Kidney epithelial cell (primary cell): ENCODE measurements at places on chromosomes 7 and 10.

GRCh38 chr10:8420182-8420581, 365.7 kb downstream of the GATA3 start:
- DNase-seq = no peak

GRCh38 chr7:46129831-46130230, 208.8 kb upstream of the IGFBP3 start:
- DNase-seq = no peak

DNA sequence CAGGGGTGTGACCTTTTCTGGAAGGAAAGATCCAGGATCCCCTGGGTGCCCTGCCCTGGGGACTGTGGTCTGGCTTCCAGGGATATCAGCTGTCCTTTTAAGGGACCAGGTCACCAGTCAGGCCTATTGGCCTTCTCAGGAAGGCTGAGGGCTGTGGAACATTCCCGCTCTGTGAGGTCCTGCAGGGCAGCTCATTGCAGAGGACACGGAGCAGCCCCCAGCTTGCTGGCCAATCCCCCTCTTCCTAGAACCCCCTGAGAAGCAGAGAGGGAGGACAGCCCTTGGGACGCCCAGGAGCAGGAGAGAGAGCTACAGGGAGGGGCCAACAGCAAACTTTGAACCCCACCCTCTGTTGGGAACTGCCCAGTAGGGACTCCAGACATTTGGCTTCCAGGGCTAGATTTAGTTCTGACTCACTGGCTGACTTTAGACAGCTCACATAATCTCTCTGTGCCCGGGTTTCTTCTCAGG, 67.9 kb upstream of the COL13A1 start:
- no peak for DNase-seq

GRCh38 chr7:132783824-132784223, 207.6 kb upstream of the PLXNA4 start:
- DNase-seq = peak; percentile 82

DNA sequence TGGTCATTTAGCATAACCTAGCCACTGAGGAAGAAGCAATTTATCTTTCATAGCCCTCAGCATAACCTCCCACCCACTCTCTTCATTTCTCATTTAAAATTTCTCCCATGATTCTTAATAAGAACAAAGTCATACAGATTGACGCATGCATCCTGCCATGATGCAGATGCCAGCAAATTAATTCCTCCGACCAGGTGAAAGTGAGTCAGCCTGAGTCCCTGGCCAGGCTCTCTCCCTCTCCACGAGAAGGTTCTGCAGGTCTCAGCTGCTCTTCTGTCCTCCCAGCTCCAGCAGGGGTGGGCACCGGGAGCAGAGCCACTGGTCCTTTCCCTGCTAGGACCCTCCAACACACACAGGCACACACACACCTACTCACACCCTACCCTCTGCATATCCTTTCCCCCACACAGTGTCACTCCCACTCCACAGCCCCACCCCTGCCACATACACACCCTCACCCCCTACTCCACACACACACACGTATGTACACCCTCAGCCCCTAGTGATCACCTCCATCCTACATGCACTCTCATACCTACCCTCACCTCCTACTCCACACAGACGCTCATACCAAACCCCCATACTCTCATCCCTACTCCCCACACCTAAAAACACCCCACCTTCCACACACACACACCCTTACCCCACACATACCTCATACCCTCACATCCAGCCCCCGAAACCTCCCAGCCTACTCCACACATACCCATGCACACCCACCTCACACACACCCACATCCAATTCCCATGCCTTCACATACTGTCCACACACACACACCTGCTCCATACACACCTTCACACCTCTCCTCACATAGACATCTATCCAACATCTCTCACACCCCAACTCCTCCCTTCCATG, 78.0 kb downstream of the FAM13C start:
- no peak for DNase-seq

GRCh38 chr10:13816195-13816925, 229.6 kb downstream of the PRPF18 start:
- no peak for DNase-seq

DNA sequence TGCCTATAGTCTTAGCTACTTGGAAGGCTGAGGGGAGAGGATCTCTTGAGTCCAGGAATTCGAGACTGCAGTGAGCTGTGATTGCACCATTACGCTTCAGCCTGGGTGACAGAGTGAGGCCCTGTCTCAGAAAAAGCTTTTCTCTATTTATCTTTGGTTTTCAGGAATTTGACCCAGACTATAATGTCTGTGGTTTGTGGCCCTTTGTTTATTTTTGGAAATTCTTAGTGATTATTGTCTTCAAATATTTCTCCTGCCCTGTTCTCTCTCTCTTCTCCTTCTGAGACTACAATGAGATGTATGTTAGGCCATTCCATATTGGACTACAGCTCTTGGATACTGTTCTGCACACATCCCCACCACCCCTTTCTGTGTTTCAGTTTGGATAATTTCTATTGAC, 4.7 kb downstream of the MUC12 start:
- DNase-seq = no peak

GRCh38 chr10:32408690-32409089, 37.2 kb upstream of the CCDC7 start:
- no peak for DNase-seq

DNA sequence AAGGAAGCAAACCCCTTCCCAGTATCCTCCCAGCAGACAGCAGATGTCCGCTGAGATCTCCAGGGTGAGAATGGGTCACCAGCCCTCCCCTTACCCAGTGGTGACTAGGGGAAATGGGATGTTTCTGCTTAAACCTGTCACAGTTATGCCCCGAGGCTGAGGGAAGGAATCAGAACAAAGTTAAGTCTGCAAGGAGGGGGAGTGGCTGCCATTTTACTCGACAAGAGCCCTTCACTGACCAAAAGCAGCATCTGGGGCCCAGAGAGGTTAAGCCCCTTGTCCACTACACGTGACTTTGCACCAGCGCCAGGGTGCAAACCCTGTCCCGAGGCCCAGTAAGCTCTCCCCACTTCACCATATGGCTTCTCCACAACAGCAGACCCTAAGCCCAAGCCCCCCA, 4.6 kb upstream of the NANOS1 start:
- no peak for DNase-seq

DNA sequence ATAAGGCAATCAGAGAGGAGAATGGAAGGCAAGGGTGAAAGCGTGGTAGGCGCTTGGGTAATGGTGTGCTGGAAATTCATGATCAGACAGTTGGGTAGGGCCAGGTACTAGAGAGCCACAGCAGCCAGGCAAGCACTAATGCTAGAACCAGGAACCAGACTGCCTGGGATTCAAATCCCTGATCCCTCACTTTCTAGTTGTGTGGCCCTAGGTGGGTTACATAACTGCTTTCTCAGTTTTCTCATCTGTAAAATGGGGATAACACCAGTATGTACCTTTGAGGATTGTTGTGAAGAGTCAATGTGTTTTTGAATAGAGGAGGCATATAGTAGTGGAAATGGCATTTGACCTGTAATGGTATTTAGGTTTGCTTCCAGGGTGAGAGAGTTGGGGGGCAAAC, 225.9 kb downstream of the LRMDA start:
- no peak for DNase-seq

DNA sequence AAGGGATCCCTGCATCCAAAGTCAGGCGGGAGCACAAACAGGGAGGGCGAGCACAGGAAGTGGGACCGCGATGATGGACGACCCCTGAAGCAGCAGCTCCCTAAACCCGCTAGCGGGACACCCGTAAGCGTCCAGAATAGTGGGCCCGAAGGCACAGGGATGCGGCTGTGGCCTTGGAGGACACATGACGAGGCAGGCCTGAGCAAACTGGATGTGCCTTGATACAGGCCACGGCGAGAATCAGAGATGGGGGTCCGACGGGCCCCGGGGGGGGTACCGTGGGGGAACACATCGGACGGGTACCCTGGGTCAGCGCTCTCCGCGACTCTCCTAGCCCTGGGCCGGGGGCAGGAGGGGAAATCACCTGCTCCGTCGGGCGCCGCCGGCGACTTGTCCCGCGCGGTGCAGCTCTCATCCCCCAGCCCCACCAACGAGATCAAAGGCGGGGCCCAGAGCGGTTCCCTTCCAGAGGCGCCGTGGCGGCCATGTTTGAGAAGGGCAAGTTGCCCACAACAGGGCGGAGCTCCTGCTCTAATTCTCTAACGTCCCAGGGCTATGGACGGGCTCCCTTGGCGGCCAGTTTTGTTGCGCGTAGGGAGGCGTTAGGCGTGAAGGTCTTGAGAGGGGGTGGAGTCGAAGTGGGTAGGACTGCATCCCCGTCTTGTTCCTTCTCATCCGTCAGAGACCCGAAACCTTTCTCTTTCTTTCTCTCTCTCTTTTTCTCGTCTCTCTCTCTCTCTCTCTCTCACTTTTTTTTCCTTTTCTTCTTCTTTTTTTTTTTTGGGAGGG, at the start of gene CUEDC2:
Gene CUEDC2 (minus strand): TSS at position 413 of the 789 bp plus-strand sequence. CDS start 7,386 bp downstream, outside the sequence.
- DNase-seq = peak; percentile 81

GRCh38 chr7:8418629-8419245, 14.7 kb upstream of the NXPH1 start:
- DNase-seq = peak; percentile 5

GRCh38 chr7:28815928-28816373, 142.2 kb downstream of the TRIL start:
- no peak for DNase-seq

DNA sequence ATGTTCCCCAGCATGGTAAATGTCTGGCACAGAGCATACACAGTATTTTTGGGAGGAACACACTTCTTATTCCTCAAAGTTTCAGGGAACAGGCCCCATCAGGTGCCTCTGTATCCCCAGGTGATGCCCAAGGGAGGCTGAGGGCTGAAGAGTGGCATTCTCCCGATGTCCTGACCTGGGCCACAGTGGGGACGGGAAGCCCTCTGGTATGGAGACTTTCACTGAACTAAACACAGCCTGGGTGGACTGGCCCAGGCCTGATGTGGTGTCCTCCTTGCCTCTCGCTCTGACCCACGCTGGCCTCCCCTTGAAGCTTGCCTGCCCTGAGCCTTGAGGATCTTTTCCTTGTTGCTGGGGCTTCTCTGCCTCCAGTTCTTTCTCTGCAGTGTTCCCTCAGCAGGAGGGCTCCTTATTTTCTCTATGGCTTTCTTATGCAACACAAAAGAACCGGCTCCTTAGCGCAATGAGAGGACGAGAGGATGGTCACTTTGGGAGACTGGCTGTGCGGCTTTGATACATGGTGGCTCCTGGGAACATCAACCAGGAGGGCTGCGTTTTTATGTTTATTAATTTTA, 157.5 kb upstream of the TNS3 start:
- no peak for DNase-seq

- DNase-seq = no peak
These were observed 19.4 kb downstream of the SPAM1 start for GRCh38 chr7:123944395-123944794.

GRCh38 chr10:78448470-78448869, 414.8 kb downstream of the RPS24 start:
- no peak for DNase-seq

DNA sequence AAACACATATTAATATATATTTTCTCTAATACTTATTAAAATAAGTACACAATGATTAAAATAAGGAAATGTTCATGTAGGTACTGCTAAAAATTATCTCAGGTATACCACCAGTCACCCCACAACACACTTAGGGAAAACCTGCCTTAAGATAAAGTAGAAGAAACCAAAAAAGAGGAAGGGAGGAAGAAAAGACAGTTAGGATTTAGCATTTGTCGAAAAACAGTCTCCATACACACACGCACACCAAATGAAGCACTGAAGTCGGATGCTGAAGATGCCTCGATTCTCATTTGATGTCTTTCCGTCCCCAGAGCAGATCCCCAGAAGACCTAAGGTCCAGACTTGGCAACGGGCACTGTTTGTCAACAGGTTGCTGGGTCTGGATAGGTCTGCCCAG, 30.0 kb upstream of the ARID5B start:
- no peak for DNase-seq
